HT1080 (cell line): ENCODE measurements at places on chromosomes 7 and 10. TPM values are rescaled to one million over a fixed set of nuclear protein-coding genes. Genes with fewer than 3 reads are reported as not detected.

TMEM229A gene
- total RNA-seq, result not detected in 2 replicates

PAX2 gene
- total RNA-seq, result not detected in 2 replicates

MCMBP gene
- 89.2 and 105 TPM in 2 replicates for total RNA-seq

VENTX gene
- total RNA-seq, result 0.03 and 0.13 TPM in 2 replicates

STK31 gene
- total RNA-seq, result 0.02 TPM in 1 of 2 replicates, not detected in the other

COBL gene
- total RNA-seq, result 1.2 TPM in 2 replicates

ANKRD30A gene
- not detected in 2 replicates for total RNA-seq

MTERF1 gene
- total RNA-seq, result 10.9 and 12.4 TPM in 2 replicates

NUTM2E gene
- total RNA-seq, result not detected in 2 replicates

SAMD9 gene
- total RNA-seq, result 5.3 and 6.4 TPM in 2 replicates

RBM20 gene
- 0.27 and 0.40 TPM in 2 replicates for total RNA-seq

OPN4 gene
- total RNA-seq, result not detected in 2 replicates

ANKRD1 gene
- total RNA-seq, result 75.3 and 102 TPM in 2 replicates

HHEX gene
- total RNA-seq, result 2.6 and 2.7 TPM in 2 replicates

EBF3 gene
- not detected in 2 replicates for total RNA-seq

ACSM6 gene
- not detected in 2 replicates for total RNA-seq

EPO gene
- not detected in 2 replicates for total RNA-seq

ARMC3 gene
- total RNA-seq, result not detected in 2 replicates

SH3PXD2A gene
- total RNA-seq, result 4.1 and 5.8 TPM in 2 replicates

TBX20 gene
- 0.57 and 0.74 TPM in 2 replicates for total RNA-seq

HUS1 gene
- total RNA-seq, result 10.1 and 14.4 TPM in 2 replicates

CRYGN gene
- total RNA-seq, result not detected in 2 replicates

RARRES2 gene
- not detected in 2 replicates for total RNA-seq

BICC1 gene
- total RNA-seq, result 7.9 and 8.7 TPM in 2 replicates

CUTC gene
- total RNA-seq, result 25.6 and 26.4 TPM in 2 replicates

PON1 gene
- total RNA-seq, result not detected in 2 replicates

GPER1 gene
- total RNA-seq, result 0.84 and 1.8 TPM in 2 replicates

NANOS1 gene
- total RNA-seq, result 0.39 and 0.57 TPM in 2 replicates

SLC13A1 gene
- total RNA-seq, result not detected in 2 replicates

GHRHR gene
- not detected in 2 replicates for total RNA-seq

ITPRID1 gene
- not detected in 2 replicates for total RNA-seq

SLC13A4 gene
- not detected in 2 replicates for total RNA-seq

SVIL gene
- total RNA-seq, result 8.0 and 8.2 TPM in 2 replicates

PPP1R9A gene
- total RNA-seq, result 3.8 and 4.3 TPM in 2 replicates

FZD1 gene
- 6.2 and 8.5 TPM in 2 replicates for total RNA-seq

GJD4 gene
- total RNA-seq, result not detected in 2 replicates

PIP gene
- total RNA-seq, result not detected in 2 replicates

C10orf105 gene
- total RNA-seq, result not detected in 2 replicates

OGDHL gene
- 9.5 and 10.7 TPM in 2 replicates for total RNA-seq

OR9A2 gene
- not detected in 2 replicates for total RNA-seq

ANXA8L1 gene
- 0.47 and 0.58 TPM in 2 replicates for total RNA-seq

MMD2 gene
- not detected in 2 replicates for total RNA-seq

EGR2 gene
- not detected in 2 replicates for total RNA-seq

NODAL gene
- total RNA-seq, result 0.37 TPM in 1 of 2 replicates, not detected in the other

PHKG1 gene
- total RNA-seq, result 0.10 and 0.58 TPM in 2 replicates

PDLIM1 gene
- 11.4 and 17.9 TPM in 2 replicates for total RNA-seq

CNPY1 gene
- not detected in 2 replicates for total RNA-seq

RP9 gene
- 33.8 and 34.9 TPM in 2 replicates for total RNA-seq

BAIAP2L1 gene
- total RNA-seq, result 7.3 and 11.1 TPM in 2 replicates

FEZF1 gene
- total RNA-seq, result not detected in 2 replicates

SPOCK2 gene
- total RNA-seq, result not detected in 2 replicates

ANKRD7 gene
- total RNA-seq, result 0.27 and 0.74 TPM in 2 replicates
